ENCODE measurements at places on chromosomes 12 and 14.

- DNase-seq = no peak
Observed at GRCh38 chr14:37318938-37319337, 121.2 kb downstream of the MIPOL1 start.

- DNase-seq = no peak
Observed at GRCh38 chr14:82146846-82147245, 613.2 kb upstream of the SEL1L start.

GRCh38 chr12:109770104-109770860 is 56.7 kb downstream of the FAM222A start:
- DNase-seq = peak; percentile 64

DNA sequence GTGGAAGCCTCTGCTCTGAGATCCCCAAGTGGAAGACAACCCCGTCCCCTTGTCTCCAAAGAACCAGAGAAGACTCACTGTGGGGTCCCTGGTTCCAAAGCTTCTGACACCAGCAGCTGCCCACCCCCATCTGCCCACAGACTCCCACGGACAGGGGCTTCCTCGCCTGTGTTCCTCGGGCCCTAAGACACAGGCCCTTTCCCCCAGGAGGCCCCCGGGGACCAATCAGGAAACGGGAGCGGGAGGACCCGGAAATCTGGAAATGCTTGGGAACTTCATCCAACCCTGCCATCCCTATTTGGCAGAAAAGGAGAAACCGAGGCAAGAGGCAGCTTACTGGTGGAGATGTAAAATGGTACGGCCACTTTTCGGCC is 113.1 kb downstream of the NCOR2 start:
- no peak for DNase-seq

GRCh38 chr12:47973870-47974269 is 10.5 kb downstream of the TMEM106C start:
- no peak for DNase-seq

GRCh38 chr12:119783787-119784186 is 93.3 kb downstream of the CIT start:
- DNase-seq = no peak

GRCh38 chr14:61120576-61120975 is 139.5 kb downstream of the SLC38A6 start:
- no peak for DNase-seq

DNA sequence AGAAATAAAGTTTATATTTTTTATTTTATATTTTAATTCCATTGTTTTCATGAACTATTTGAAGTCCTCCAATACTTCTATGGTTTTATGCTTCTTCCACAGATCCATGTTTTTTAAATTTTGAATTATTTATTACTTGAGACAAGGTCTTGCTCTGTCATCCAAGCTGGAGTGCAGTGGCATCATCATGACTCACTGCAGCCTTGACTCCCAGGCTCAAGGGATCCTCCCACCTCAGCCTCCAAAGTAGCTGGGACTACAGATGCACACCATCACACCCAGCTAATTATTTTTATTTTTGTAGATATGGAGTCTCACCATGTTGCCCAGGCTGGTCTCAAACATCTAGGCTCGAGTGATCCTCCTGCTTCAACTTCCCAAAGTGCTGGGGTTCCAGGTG is 28.8 kb upstream of the DLGAP5 start:
- DNase-seq = no peak

DNA sequence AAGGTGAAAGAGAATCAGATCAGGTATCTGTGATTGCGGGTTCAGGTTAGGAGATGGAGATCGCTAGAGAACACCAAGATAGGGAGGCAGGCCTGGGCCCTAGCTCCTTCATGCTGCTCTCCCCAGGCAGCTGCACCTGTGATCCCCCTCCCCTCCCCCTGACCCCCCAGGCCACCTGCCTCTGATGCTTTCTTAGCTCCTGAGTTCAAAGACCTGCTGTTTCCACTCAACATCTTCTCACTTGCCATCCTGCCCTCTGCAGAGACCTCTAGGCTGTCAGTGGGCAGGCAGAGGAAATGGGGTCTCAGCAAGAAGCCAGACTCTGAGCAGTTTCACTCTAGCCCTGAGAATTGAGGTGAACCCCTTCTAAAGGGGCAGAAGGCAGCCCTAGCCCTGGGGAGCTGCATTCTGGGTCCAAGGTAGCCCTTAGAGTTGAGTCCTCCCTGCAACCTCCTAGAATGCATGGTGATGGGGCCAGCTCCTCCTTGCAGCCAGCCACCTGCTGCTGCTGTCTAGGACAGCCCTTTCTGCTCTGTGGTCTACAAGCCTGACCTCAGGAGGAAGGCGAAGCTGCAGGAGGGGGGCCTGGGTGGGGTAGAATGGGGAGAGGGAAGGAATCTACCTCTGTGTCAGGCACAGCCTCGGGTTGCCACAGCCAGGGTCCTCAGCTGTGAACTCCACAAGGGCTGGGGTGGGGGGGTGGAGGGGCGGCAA is 6.4 kb upstream of the SLC48A1 start:
- DNase-seq = no peak

DNA sequence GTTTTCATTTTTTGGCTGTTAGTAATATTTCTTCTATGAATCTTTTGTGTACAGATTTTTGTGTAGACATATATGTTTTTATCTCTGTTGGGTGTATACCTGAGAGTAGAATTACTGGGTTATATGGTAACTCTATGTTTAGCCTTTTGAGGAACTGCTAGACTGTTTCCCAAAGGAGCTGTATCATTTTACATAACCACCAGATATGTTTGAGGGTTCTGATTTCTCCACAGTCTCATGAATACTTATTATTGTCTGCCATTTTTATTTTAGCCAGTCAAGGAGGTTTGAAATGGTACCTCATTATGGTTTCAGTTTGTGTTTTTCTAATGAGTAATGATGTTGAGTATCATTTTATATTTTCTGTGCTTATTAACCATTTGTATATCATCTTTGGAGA is 1.9 kb downstream of the PCNX4 start:
- peak; percentile 17 for DNase-seq

DNA sequence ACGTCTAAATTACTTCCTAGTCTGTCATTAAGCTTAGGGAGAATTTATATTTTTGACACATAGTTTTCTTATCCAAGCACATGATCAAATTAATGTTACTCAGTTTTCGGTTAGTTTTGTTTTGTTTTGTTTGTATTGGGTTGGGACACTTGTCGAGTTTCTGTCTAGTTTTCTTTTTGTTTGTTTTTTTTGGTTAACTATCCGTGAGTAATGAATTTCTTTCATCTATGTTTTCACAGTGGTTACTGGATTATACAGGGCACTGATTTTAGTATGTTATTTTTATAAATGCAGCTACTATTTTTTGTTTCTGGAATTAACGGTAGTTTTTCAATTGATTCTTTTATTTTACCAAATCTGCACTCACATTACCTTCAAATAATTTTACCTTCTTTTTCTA is 2.7 kb downstream of the KLRF1 start:
- no peak for DNase-seq

DNA sequence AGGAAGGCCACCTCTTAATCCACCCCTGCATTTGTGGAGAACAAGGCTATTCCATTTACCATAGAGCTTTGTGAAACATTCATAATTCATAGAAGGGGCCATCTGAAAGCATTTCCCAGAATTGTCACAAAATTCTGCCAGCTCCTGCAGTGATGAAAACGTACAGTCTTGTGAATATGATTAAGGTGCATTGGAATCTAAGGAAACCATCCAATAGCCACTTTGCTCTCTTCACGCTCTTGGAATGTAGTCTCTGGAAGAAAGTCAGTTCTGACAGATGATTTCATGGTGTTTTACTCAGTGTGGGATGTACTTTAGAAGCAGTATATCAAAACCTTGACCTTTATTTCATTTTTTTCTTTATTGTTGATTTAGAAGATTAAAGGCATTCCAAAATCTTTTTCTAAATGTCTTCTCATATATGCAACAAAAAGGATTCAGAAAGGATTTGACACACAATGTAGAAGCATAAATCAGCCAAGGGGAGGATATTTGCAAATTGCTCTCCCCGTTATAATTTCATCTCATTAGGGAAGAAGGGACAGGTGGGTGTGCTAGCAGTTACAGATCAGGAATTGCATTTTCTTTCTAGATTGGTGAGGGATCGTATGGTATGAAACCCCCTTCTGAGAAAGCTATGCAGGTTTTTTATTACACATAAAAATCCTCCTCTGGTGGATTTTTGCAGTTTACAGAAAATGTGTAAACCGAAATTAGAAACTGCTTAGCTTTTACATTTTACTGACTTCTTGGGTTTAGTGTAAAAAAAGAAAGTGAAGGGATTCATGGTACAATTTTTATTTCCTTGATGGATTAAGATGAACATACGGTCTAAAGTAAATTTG is 390.2 kb downstream of the LRIG3 start:
- no peak for DNase-seq

DNA sequence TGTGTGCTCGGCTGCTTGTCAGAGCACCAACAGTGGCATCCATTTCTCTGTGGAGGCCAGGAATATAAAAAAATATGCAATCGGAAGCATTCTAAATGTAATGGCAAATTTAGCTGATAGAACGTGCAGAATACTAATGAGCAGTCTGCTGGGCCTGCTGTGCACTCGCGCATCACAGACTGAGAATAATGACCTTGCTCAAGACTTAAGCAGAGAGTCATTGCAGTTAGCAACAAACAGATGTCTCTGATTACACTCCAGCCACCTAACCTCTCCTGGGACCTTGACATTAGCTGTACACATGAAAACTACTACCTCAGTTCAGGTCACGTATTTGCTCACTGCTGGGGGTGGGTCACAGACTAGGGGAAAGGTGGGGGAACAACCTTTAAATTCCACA is 269.2 kb upstream of the DAAM1 start:
- no peak for DNase-seq

GRCh38 chr14:93950948-93951634 is 23.9 kb downstream of the FAM181A start:
- no peak for DNase-seq

DNA sequence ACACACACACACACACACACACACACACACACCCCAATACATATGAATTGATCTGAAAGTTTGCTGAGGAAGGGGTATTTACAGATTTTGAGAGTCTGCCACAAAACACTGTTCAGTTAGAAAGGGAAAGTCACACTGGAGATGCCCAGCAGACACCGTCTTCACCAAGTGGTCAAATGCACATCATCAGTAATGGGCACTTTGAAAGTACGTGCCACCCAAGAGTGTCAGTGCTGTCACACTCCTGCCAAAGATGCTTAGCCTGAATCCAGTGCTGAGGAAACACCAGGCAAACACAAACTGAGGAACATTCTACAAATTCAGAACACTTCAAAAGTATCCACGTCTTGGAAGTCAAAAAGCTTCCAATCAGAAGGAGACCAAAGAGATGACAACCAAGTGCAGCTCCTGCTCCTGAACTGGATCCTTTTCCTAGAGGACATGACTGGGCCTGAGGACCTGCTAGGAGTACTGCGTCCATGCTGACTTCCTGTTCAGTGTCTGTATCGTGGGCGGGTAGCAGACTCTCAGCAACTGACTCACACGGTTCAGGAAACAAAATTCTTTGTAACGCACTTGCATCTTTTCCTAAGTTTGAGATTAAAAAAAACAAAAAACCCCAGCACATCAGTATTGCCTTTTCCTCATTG is 18.6 kb downstream of the PSMC1 start:
- no peak for DNase-seq

- DNase-seq = no peak
Observed at GRCh38 chr12:129570796-129571400, 332.9 kb downstream of the TMEM132D start.

DNA sequence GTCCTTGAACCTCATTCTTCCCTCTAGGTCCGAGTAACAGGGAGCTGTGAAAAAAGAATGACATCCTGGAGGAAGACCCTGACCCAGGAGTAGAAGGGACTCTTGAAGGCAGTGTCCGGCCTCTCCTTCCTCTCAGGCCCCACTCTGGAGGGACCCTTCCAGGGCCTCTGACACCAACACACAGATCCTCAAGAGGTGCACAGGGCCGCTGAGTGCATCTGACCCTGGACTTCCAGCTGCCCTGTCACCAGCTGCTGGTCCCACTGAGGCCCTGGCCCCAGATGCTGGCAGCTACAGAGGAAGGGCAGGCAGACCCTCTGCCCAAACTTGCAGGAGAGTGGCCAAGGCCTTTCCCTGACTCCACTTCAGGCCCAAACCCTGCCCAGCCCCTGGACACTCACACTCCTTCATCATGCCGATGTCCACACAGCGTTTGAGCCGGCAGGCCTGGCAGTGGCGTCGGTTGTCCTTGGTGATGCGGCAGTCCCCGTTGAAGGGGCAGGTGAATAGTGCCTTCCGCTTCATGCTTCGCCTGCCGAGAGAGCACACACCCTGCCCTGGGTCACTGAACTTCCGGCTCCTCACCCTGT is 40.1 kb downstream of the VDR start:
- DNase-seq = no peak

DNA sequence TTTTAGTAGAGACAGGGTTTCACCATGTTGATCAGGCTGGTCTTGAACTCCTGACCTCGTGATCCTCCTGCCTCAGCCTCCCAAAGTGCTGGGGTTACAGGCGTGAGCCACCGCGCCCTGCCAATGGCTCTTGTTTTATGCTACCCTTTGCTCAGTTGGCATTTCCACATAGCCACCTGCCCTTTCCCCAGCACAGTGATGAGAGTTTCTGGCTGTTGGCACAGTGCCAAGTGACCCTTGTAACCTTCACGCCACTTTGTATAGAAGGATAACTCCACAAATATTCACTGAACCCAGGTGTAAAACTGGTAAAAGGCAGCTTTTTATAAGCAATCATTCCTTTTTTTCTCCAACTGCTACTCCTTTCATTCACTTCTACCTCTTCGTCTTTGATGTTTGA is 18.5 kb upstream of the CCDC175 start:
- no peak for DNase-seq

GRCh38 chr14:28494196-28494595 is 272.4 kb upstream of the FOXG1 start:
- no peak for DNase-seq

DNA sequence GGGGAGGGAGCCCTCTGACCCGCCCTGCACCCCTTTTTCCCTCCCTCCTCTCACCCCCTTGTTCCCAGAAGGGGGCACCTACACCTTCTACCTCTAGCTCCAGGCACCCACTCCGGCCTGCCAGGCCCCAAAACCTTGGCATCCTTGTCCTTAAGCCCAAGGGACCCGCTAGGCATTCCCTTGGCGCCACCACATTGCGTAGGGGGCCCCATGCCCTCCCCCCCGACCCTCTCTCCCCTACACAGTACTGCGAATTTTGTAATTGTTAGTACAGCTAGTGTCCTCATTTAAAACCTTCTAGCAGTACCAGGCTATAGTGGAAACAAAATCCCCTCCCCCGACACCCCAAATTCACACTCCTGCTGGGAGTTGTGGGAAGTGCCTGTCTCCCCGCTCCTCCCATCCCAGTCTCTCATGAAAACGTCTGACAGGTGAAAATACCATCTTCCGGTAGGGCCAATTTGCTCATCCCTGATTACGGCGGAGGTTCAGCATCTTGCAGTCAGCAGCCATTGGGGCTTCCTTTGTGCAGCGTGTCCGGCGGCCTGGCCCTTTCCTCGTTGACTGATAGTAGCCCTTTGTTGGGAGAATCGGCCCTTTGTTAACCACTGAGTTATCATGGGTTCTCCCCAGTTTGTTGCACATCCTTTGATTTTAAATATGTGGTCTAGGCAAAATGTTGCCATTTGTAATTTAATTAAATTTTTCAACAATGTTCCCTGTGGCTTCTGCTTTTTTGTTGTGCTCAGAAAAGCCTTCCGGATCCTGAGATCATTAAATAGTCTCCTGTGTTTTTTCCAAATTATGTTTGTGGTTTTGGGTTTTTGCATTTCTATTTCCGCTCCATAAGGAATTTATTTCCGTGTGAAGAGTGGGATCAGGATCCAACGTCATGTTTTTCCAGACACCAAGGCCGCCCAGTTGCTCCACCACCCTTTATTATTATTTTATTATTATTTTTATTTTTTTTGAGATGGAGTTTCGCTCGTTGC is 7.9 kb upstream of the CEP170B start:
- DNase-seq = no peak
